ENCODE measurements at places on chromosomes 5 and 9.

- DNase-seq = no peak
Measured at GRCh38 chr5:5295351-5295750, 127.1 kb upstream of the ICE1 start.

DNA sequence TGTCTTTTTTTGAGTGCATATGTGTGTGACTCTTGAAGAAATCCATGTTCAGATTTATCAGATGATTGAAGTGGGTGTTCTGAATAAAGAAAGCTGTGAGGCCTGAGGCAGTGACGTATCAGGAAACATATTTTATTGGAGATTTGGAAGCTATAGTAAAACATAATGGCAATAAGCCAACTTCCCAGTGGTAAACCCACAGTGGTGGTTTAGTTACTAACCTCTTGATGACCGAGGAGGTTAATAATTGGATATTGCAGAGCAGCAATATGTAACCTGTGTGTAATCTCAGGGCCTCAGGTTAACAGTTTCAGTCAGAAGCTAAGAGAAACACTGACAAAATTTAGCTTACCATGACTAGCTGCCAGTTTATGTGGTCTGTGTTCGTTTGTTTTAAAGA, 6.9 kb downstream of the RGMB start:
- peak; percentile 65 for DNase-seq

- no peak for DNase-seq
Measured at GRCh38 chr5:40486437-40487275, 193.1 kb upstream of the PTGER4 start.

- no peak for DNase-seq
Measured at GRCh38 chr9:92432350-92432749, 8.1 kb upstream of the OMD start.

- no peak for DNase-seq
Measured at GRCh38 chr9:116459576-116459975, 227.5 kb upstream of the TRIM32 start.

GRCh38 chr9:137235424-137236237, 4.9 kb downstream of the SLC34A3 start:
- DNase-seq = no peak
